ENCODE measurements at places on chromosomes 2 and 18.

DNA sequence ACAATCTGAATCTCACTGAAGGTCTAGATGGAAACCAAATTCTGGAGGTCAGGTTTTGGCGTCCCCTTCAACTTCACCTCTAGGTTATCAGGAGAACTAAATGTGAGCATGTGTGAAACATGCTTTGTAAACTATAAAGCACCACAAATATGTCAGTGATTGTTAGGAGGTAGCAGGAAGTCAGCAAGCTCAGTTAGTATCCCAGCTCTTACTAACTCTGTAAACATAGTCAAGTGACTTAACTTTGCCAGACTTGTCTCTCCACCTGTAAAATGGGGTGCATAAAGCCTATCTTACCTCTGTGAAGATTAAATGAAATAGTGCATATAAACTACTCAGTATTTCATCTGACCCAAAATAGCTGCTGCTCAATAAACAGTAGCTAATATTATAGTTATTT is 121.5 kb downstream of the INSIG2 start:
- DNase-seq = no peak

DNA sequence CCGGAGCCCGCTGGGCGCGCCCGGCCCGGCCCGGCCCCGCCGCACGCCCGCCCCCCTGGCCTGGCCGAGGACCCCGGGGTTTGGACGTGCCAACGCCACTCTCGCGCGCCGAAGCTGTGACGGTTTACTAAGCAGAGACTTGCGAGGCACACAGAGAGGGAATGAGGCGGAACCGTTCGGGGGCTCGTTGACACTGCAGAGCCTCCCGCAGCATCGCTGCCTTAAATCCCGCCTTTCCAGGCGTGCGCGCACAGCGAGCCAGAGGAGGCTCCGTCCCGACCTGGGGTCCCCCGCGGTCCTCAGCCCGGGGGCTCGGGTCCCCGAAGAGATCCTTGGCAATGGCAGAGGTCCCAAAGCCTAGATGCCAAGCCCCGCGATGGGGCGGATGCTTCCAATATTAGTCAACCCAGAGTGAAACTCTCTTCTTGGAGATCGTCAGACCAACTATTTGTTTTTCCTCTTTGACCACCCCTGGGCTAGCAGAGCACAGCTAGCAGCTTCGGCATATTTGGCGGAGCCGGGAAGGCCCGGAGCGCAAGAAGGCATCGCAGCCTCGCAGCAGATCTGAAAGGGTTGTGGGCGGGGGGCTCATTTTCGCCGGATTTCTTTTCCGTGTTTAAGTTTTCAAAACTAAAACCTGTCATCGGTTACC is at the start of gene ZNF385B:
Gene ZNF385B (minus strand): TSS at position 197 of the 652 bp plus-strand sequence.
- DNase-seq = no peak

- DNase-seq = no peak
Observed at GRCh38 chr18:25826823-25827222, 263.6 kb downstream of the SS18 start.

- no peak for DNase-seq
Observed at GRCh38 chr2:144040834-144041233, 479.1 kb downstream of the ZEB2 start.

GRCh38 chr2:16765356-16765755 is 99.7 kb upstream of the CYRIA start:
- no peak for DNase-seq

GRCh38 chr2:5942204-5942603 is 250.0 kb downstream of the SOX11 start:
- no peak for DNase-seq

GRCh38 chr18:25518716-25519053 is 166.7 kb upstream of the ZNF521 start:
- DNase-seq = peak; percentile 19

GRCh38 chr2:144500563-144500962 is 19.4 kb downstream of the ZEB2 start:
- DNase-seq = no peak

DNA sequence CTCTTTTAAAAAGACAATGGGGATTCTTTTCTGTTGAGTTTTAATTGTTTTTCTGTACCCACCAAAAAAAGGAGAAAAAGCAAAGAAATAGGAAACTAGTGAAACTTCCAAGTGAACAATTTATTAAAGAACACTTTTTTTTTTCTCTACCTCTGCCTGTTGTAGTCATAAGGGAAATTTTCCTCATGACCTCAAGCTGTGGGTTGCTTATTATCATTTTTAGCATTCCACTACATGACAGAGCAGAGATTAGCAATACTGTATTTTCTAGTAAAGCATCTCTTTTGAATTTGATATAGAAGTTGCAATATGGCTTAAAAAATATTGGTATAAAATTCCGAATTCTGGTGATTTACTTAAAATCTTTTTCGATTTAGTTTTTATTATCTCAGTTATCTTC is 87.9 kb upstream of the LRRTM1 start:
- DNase-seq = no peak
